Neural crest cell (in vitro differentiated cells): ENCODE measurements at places on chromosomes 3 and 15. TPM values are rescaled to one million over a fixed set of nuclear protein-coding genes. Genes with fewer than 3 reads are reported as not detected.
A peak's percentile ranks its signal among the peaks of the same experiment; 100 is the strongest.

GRCh38 chr15:69523010-69524001, 70.7 kb downstream of the RPLP1 start:
- H3K27me3 ChIP-seq = peaks cover 17% of the 10 kb centered on the region
- H3K4me3 ChIP-seq = no peak overlapping the region
- peak; percentile 94 for DNase-seq

DNA sequence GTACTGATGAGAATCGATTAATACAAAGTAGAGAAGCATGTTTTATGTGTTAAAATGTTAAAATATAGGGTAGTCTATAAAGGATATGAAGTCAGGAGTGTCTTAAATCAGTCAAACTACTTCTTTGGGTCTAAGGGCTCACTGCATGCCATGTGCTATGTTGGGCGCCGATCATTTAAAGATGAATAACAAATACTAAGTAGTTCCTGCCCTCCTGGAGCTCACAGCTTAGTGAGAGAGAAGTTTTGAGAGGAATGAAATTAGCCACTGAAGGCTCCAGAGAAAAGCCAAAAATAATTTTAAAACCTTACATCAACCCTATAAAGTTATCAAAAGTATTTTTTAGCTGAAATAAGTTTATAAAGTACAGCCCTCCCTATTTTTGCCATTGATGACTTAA, 44.5 kb downstream of the BLM start:
- H3K4me3 ChIP-seq = no peak overlapping the region
- DNase-seq = no peak
- H3K36me3 ChIP-seq = peaks cover 12% of the 10 kb centered on the region
- H3K27ac ChIP-seq = no peak overlapping the region
- peaks cover 9% of the 10 kb centered on the region for H3K4me1 ChIP-seq

The KLHL40 gene
- total RNA-seq = not detected in 2 replicates

The HIGD2B gene
- not detected in 2 replicates for total RNA-seq

DNA sequence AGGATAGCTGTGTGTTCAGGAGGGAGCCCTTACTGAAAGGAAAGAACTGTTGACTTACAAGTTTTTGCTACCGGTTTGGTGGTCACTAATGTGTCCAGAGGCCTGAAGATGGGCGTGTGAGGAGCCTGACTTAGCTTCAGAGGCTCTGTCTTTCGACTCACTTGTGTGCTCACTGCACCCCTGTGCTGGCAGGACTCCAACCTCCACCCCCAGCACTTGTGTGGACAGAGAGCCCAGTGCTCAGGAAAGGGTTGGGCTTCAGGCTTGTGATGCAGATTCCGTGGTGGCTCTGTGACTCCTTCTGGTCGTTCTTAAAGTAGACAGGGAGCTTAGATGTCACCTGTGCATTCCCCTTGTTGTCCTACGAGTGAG, 100.9 kb downstream of the PGPEP1L start:
- H3K4me3 ChIP-seq = no peak overlapping the region
- no peaks in the 10 kb centered on the region for H3K27me3 ChIP-seq
- no peak for DNase-seq
- no peak overlapping the region for H3K27ac ChIP-seq
- H3K36me3 ChIP-seq = peaks cover 2% of the 10 kb centered on the region

DNA sequence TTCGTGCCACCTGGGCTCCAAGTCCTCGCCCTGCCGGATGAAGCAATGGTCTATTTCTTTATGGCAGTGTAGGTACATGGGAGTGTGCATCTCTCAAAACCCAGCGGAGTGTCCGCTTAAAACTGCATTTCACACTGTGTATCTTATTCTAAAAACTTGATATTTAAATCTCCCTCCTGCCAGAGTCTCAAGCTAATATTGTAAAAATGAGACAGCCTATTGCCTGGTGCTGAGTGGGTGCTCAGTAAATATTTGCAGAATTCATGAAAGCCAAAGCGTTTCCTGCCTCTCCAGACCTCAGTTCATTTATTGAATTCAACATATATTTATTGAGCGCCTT, 330 bp upstream of the TBC1D2B start:
- H3K27me3 ChIP-seq = no peaks in the 10 kb centered on the region
- H3K27ac ChIP-seq = no peak overlapping the region
- no peak for DNase-seq
- no peaks in the 10 kb centered on the region for H3K36me3 ChIP-seq

DNA sequence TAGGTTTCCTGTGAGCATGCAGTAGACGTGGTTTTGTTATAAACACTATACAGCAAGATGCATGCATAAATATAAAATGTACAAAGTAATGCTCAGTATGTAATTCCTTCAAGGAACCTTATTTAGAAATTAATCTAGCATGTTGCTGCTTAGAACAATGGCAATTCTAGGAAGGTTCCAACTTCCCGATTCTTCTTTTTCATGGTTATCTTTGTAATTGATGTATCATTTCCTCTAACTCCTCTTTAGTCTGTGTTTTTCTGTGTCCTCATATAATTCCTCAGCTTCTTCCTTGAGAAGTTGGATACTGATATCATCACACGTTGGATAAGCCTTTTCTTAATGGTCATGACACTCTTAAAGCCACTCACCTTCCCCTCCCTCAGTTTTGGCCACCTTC, 3.5 kb downstream of the TSEN2 start:
- peaks cover 9% of the 10 kb centered on the region for H3K27me3 ChIP-seq
- peaks cover 35% of the 10 kb centered on the region for H3K4me1 ChIP-seq
- H3K4me3 ChIP-seq = peak overlapping the region; percentile 8
